ENCODE measurements at places on chromosomes 12 and 14. TPM values are rescaled to one million over a fixed set of nuclear protein-coding genes. Genes with fewer than 3 reads are reported as not detected.
A peak's percentile ranks its signal among the peaks of the same experiment; 100 is the strongest.

VTI1B gene
- 28.0 TPM for total RNA-seq

DNA sequence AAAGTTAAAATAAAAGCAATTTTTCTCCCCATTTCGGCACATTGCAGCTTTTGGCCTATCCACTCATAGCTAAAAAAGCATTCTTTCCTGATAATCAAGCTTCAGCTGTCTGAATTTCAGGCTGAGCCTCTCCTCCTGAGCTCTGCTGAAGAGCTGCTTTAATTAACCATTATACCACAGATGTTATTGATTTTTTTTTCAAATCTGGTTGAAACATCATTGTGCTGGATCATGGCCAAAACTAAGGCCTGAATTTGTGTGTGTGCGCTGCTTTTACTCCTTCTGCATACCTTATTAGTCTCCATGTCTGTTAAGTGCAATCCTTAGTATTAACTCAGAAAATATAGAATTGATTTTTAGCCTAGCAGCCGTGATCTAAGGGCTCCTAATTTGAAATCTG is 52.3 kb downstream of the MBIP start:
- DNase-seq, result no peak

ERBB3 gene
- 141 TPM for total RNA-seq

NDUFA9 gene
- 21.4 TPM for total RNA-seq

DNA sequence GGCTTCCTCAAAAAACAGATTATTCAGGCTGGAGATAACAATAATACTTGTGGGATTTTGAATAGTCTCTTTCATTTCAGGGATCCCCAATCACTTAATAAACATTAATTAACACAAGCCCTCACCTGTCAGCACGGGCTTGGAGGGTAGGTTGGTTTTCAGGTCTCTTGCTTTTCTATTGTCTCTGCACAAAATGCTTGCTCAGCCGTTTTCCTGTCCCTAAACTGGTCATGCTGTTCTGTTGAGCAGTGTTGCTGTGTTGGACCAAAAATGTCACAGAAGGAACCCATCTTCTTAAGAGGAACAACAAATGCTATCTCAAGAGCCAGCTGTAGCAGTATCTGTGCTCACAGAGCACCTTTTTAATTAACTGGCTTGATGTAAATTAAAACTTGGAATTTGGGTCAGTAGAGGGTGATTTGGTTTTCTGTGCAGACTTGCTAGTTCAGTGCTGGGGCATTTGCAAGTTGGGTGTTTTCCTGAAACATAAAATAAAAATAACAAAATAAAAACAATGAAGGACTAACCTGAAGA is 231.8 kb upstream of the CRY1 start:
- DNase-seq, result no peak

- DNase-seq, result no peak
Observed at GRCh38 chr12:75579552-75579951, 68.1 kb upstream of the KRR1 start.

FAM181A gene
- not detected for total RNA-seq

PTCSC3 gene
- not detected for total RNA-seq

- DNase-seq, result no peak
Observed at GRCh38 chr14:98162856-98163805, 1108.9 kb downstream of the BCL11B start.

CD27 gene
- total RNA-seq, result 0.28 TPM

DNA sequence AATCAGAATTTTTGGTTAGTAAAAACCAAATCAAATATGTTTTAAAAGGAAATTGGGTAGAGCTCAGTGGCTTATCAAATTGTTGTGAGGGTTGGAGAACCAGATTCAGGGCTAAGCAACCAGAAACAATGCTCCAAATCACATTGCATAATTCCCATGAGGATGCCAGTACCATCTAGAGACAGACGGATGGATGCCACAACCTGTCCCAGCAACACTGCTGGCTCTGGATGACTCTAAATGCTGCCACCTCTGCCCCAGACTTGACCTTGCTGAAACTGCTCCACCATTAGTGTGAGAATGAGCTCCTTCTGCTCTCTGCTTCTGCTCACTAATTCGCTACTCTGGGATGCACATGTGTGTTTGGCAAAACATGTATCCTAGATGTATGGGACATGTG is 43.9 kb downstream of the FRS2 start:
- DNase-seq, result no peak

HOXC13 gene
- not detected for total RNA-seq

CLEC9A gene
- 0.14 TPM for total RNA-seq

AKAP3 gene
- 2.0 TPM for total RNA-seq

GRCh38 chr12:109112720-109113465 is 3.5 kb upstream of the ACACB start:
- no peak for DNase-seq

CHGA gene
- not detected for total RNA-seq

CNTN1 gene
- total RNA-seq, result 0.25 TPM

DHRS4L2 gene
- 56.8 TPM for total RNA-seq

GRCh38 chr14:33370426-33370825 is 431.7 kb downstream of the NPAS3 start:
- DNase-seq, result no peak

DNA sequence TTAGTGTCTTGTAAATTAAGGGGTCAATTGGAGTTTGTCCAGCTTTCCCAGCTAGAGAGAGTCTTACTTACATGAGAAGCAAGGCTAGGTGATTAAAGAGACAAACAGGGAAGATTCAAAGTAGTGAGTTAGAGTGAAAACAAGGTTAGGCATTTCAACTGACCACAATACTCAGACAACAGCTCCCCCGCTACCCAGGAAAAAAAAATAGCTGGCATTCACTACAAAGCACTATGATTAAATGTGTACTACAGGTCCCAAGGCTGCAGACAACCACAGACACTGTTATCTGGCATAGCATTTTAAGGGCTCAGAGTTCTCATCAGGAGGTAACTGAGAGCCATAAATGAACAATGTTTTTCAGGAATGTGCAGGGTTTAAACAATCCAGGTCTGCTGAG is 680.9 kb downstream of the TMEM121 start:
- no peak for DNase-seq

- DNase-seq, result no peak
Observed at GRCh38 chr14:61329478-61330051, 8.2 kb downstream of the PRKCH start.

DNA sequence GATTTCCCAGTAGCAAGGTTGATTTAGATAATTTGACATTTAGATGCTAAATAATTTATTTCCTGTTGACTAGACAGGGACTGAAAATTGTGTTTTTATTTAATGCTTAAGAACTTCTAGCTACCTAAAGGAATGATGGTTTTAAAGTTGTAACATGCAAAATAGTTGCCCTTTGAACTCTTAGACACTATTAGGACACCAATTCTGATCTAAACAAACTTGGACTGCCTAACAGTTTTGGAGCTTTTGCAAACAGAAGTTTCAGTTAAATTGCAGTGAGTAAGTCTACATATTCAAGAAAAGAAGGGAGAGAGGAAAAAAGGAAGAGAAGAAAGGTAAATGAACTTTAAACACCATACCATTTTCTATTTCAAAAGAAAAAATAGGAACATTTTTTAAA is 189.3 kb upstream of the GARIN2 start:
- DNase-seq, result no peak

- no peak for DNase-seq
Observed at GRCh38 chr12:3677609-3678008, 75.3 kb downstream of the CRACR2A start.

- no peak for DNase-seq
Observed at GRCh38 chr12:27480016-27480415, 33.5 kb downstream of the SMCO2 start.

GRCh38 chr14:47154276-47154797 is 502.8 kb upstream of the RPL10L start:
- no peak for DNase-seq

FGD4 gene
- 26.4 TPM for total RNA-seq

LHX5 gene
- not detected for total RNA-seq

DNA sequence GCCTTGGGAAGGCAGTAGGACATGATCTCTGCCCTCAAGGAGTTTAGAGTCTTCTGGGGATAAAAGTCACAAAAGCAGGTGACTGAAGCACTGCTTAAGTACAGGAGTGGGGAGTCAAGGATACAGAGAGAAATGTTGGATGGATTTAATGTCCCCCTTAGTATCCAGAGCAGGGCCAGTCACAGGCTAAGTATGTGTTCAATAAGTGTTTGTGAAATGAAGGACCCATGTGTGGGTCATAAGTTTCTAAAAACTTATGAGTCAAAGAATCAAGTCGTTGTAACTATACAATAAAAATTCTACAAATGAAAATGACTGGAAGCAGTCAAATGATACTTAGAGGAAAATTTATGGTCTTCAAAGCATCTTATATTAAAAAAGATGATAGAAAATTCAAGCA is 25.1 kb downstream of the KRT80 start:
- DNase-seq, result no peak

CISTR gene
- not detected for total RNA-seq

GRCh38 chr12:104426926-104427546 is 29.7 kb upstream of the CHST11 start:
- no peak for DNase-seq

- DNase-seq, result no peak
Observed at GRCh38 chr12:28950049-28950448, 199.0 kb upstream of the FAR2 start.

GRCh38 chr12:79162948-79163347 is 298.4 kb downstream of the SYT1 start:
- no peak for DNase-seq

ACOT6 gene
- total RNA-seq, result not detected

SLC6A12 gene
- 30.3 TPM for total RNA-seq

DNA sequence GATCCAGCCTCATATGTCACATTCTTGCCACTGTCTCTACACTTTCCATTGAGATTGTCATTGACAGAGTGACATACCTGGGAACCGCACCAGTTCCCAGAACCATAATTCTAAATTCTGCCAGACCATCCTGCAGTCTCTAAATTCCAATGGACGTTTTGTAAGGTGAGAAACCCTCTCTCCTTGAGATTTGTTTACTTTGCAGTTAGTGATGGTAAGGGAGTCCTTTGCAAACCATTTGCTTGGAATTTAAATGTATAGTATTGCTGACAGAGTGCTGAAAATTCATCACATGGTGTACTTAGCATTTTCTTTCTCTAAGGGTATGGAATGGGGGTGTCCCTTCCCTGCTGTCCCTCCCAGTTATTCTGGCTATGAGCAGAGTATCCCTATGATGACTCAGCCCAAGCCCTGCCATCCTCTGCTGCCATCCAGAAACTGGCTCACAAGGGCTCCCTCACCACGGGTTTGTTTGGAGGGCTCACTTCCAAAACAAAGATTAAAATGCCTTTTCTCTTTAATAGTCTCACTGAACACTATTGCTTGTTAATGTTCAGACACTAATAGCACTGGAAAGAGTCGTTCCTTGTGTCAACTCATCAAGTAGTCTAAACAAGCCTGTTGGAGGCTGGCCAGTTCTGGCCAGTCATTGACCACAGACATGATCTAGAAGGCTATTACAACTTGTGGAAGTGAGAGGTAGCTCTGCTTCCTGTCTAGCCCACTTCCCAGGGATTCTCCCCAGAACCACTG is 129.0 kb upstream of the HMGA2 start:
- DNase-seq, result peak; percentile 38

ANKS1B gene
- total RNA-seq, result 0.67 TPM

SLC5A8 gene
- total RNA-seq, result not detected

DNA sequence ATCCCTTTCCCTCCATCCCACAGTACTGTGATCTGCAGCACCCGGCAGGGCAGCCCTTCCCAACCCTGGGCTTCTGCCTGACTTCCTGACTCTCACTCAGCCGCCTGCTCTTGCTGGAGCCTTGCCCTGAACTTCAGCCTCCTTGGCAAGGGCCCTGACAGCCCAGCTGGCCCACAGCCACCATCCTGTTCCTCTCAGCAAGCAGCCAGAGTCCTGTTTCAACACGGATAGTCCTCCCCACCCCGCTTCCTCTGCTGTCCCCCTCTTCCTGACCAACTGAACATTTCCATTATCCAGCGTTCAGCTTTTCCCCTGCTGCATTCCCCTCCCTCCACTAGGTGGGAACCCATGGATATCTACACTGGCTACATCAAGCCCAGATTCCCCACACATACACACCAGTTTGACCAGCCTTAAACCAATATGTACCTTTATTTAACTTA is 74.0 kb upstream of the MDM1 start:
- peak; percentile 50 for DNase-seq

DNA sequence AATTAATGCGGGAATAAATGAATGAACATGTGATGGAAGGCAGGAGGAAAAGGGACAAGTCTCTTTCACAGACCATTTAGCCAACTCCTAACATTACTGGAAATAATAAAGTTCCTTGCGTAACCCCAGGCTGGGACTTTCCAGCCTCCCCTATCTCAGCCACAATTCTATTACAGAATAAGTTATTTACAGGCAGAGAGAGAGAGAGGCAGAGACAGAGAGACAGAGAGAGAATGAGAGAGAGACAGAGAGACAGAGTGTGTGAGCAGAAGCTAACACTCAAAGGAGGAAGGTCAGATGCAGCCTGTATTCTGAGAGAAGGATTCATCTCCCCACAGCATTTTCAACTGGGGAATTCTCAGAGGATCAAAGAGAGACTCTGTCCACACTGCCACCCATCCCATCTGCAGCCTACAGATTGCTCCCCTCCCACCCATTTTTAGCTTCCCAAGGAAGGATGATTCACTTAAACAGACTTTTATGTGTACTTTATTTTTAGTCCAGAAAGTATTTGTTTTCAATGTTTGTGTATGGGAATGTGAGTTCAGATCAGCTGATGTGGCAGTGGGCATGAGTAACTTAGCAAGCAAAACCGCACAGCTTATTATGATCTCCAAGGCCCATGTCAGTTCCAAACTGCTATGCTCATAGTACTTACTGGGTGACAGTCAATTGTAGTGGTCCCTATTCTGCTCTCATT is 165.7 kb downstream of the CAND1 start:
- DNase-seq, result no peak

DNA sequence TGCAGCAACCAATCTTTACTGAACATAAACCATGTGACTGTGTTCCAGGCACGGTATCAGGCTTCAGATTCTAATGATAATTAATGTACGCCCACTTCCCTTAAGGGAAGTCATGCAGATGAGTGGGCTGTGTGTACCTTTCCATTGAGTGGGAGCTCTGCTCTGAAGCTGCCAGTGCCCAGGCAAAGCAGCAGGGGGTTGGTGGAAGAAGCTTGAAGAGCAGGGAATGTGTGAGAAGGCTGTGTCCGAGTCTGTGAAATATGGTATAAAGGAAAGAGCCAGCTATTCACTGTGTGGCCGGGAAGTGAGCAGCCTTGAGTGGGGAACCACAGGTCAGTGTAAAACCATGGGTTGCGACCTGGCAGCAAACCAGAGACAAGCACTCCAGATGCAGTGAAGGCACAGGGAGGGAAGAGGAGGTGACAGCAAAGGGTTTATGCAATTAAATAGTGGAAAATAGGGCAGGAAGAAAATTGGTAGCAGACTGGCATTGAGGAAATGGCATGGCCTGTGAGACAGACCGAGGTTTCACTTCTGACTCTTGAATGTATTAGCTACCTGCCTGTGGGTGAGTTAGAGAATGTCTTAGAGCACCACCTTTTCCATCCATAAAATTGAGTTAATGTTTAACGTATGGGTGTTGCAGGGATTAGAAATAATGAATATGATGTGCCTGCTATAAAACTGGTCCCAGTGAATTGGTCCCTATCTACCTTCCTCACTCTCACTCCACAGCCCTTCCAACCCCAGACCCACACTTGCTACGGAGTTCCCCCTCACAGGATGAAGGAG is 116.4 kb downstream of the NTF3 start:
- no peak for DNase-seq

GRCh38 chr12:46233423-46233822 is 35.4 kb downstream of the SLC38A1 start:
- DNase-seq, result no peak

GRCh38 chr12:80019691-80020090 is 79.6 kb upstream of the OTOGL start:
- no peak for DNase-seq

TGM1 gene
- 1.5 TPM for total RNA-seq

ITFG2 gene
- 26.3 TPM for total RNA-seq

GRCh38 chr12:62767496-62767895 is 167.5 kb downstream of the PPM1H start:
- no peak for DNase-seq

GRCh38 chr12:124388679-124389137 is 93.8 kb downstream of the RFLNA start:
- DNase-seq, result peak; percentile 67

All from liver (tissue), 10 donors.